ENCODE measurements at places on chromosomes 2 and 18.

- peak; percentile 31 for DNase-seq
Measured at GRCh38 chr2:1769703-1770422, 25.5 kb upstream of the PXDN start.

DNA sequence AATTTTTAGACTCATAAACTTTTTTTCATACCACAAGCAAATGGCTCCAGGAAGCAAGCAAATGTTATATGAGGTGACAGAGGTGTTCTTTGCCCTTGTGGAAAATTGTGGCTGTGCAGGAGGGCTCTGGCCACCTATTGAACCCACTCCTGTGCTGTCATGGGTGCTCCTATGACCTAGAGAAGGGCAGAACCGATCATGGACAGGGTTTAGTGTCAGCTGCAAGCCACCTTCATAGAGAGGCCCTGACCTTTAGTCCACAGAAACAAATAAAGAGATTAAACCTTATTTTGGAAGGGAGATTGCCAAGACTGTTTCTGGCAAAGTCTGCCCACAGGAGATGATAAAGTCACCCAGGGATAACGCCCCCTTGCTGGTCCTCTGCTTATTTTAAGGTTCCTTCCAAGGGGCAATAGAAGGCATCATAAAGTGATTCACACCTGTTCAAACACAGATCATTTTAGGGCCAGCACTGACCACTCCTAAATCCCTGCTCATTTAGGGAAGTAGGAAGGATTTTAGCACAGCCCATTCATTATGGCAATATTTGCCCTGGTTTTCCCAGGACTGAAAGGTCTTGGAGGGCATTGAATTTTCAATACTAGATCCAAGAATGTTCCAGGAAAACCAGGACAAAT lies 26.1 kb upstream of the STAT4 start:
- no peak for DNase-seq

DNA sequence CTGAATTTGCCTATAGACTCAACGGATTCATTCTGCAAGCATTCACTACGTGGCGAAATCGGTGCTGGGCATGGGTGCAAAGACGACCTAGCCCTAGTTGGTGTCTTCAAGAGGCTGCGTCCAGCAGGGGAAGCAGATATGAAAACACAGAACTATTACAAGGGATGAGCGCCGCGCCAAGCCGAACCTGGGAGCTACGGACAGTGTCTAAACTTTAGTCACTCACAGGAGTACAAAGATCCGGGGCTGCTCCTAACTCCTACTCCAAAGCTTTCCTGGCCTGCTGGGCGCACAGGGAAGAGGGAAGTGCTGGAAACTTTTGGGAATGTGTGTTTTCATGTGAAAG lies 732 bp upstream of the ANXA4 start:
- DNase-seq = peak; percentile 28

GRCh38 chr18:3878401-3878800 lies 428.4 kb downstream of the TGIF1 start:
- no peak for DNase-seq

GRCh38 chr2:523698-524270 lies 153.4 kb downstream of the TMEM18 start:
- DNase-seq = no peak

DNA sequence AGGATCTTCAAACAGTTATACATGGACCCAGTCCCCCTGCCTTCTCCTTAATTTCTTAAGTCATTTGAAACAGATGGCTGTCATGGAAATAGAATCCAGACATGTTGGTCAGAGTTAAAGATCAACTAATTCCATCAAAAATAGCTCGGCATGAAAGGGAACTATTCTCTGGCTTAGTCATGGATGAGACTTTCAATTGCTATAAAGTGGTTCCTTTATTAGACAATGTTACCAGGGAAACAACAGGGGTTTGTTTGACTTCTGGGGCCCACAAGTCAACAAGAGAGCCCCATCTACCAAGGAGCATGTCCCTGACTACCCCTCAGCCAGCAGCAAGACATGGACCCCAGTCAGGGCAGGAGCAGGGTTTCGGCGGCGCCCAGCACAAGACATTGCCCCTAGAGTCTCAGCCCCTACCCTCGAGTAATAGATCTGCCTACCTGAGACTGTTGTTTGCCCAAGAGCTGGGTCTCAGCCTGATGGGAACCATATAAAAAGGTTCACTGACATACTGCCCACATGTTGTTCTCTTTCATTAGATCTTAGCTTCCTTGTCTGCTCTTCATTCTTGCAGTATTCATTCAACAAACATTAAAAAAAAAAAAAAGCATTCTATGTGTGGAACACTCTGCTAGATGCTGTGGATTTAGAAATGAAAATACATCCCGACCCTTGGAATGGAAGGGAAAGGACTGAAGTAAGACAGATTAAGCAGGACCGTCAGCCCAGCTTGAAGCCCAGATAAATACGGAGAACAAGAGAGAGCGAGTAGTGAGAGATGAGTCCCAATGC lies 4.6 kb downstream of the TTR start:
- no peak for DNase-seq

- DNase-seq = no peak
Measured at GRCh38 chr2:104825124-104825865, 28.6 kb upstream of the POU3F3 start.

DNA sequence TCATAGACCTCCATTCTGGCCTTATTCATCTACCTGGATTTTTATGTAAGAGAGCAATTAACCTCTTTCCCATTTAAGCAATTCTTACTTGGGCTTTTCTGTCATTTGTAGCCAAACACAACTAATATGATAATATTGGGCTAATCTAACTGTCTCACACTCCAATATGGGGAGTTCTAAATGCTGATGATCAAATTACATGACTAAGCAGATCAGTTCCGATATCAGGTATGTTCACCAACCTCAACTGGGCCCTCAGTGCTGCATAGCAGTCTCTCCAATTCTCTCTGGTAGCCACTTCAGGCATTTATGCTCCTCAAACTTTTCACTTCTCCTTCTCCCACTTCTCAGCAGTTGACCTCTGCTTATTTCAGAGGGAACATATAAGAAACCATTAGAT lies 61.0 kb upstream of the VPS54 start:
- DNase-seq = no peak

GRCh38 chr18:78021196-78021595 lies 771.5 kb downstream of the GALR1 start:
- DNase-seq = no peak

DNA sequence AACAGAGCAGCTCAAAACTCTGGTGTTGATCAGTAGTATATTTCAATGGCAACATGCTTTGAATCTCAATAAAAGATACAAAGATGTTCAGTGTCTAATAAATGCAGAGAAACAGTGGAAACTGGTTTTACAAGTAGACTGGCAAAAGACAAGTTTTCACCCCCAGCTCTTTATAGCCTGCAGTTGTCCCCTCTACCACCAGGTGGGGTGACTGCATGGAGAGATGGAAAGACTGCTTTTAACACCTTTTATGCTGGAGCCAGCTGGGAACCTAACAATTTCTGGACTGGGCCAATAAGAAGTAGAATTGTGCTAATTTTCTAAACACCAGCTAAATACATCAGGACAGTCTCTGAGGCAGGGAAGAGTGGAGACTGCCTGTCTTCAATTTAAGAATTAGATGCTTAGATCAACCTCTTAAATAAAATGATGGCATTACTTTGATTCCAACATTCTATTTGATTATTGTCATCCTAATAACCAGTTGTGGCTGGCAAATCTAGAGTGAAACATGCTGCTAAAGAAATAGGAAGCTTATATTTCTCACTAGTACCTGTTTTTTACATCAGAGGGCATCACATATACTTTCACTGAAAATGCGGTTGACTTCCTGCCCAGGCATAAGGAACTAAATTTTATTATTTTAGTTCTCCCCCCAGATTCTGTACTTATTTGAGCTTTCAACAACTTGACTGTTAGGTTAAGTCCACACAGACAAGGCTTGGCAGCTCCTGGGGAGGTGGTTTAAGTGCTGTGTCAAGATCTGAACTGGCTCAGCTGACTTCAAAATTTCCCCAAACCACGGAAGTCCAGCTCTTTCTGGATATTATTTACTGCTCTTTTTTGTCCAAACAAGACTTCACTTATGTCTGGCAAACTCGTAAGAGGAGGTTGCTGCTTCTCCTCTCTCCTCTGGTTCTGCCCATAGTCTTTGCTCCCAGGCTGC lies 140.5 kb downstream of the TPGS2 start:
- no peak for DNase-seq

DNA sequence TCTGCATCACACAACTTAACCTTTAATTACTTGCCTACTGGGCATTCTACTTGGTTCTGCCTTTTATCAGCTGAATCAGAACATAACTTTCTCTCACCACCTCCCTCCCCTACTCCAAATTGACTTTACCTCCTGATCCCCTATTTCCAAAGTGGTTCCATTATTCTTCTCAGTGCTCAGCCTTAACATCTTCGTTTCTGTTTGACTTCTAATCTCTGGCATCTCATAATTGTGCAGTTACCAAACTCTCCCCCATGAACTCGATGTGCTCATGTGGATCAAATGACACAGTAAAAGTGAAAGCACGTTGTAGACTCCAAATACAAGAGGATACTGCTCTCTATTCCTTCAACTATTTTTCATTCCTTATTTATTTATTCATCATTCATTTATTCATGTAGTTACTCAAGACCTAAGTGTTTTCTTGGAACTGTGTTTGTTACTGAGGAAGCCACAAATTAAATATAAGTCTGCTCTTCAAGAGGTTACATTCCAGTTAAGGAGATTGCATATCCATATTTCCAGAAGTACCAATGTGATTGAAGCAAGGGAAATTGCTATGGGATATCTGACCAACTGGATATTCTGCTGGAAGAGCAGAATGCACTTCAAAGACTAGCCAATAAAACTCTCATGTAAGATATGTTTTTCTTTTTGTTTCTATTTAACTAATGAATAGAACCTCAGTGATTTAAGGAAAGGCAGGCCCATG lies 158.8 kb downstream of the TMEFF2 start:
- no peak for DNase-seq

GRCh38 chr2:63425606-63426005 lies 162.7 kb downstream of the WDPCP start:
- DNase-seq = no peak

DNA sequence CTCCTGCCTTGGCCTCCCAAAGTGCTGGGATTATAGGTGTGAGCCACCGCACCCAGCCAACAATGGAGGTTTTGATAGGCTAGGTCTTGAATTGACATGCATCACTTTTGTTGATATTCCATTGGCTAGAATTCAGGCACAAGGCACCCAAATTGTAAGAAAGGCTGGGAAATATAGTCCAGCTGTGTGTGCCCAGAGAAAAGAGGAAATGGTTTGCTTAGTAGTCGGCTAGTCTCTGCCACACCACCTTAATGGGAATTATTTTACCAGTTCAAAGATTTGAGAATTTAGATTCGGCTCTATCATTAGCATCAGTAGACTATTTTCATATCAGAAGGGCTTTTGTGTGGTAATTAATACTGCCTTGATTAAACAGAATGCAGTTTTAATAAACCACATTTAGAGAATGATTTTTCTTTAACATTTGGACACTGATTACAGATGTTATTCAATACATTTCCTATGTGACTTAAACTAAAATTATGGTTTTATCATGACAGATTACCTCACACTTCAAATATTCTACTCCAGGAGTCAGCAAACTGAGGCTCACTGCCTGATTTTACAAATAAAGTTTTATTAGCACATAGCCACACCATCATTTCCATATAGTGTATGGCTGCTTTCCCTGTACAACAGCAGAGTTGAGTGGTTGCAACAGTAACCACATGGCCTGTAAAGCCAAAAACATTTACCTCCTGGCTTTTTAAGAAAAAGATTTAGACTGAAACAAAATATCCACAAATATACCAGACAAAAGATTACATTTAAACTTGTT lies 27.4 kb downstream of the DBI start:
- no peak for DNase-seq

DNA sequence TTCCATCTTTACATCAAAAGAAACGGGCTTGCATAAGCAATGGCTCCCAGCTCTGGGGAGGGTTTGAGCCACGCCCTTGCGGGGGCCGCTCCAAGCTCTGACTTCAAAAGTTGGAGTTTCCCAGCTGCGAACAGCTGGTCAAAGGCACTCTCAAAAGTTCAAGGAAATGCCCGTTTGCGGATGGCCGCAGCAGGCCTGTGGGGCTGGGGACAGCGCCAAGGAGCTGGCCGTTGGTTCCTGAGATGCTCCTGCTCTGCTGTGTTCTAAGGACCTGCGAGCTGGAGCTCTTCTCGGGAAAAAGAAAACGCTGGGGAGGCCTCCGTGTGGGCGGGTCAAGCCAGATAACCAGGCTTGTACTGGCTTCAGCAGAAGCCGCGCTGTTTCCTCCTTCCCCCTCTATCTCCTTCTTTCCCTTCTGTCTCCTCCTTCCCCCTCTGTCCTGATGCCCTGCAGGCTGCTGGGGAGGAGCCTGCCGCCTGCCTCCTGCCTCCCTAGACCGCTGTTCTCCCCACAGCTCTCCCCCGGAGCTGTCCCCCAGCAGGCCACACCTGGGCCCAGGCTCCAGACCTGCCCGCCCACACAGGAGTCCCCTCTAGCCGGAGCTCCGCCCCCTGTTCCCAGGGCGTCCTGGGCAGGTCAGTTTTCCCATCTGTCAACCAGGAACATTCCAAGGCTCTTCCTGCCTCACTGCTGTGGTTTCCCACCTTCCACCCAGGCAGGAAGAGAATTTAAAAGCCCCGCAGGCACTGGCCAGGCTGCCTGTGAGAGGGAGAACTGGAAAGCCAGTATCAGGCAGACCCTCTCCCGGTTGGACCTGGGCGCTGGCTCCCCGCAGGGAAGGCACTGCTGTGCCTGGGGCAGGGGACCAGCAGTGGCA lies 14.1 kb downstream of the KLF11 start:
- DNase-seq = no peak

- DNase-seq = no peak
Measured at GRCh38 chr18:36724591-36725001, 104.2 kb downstream of the TPGS2 start.

DNA sequence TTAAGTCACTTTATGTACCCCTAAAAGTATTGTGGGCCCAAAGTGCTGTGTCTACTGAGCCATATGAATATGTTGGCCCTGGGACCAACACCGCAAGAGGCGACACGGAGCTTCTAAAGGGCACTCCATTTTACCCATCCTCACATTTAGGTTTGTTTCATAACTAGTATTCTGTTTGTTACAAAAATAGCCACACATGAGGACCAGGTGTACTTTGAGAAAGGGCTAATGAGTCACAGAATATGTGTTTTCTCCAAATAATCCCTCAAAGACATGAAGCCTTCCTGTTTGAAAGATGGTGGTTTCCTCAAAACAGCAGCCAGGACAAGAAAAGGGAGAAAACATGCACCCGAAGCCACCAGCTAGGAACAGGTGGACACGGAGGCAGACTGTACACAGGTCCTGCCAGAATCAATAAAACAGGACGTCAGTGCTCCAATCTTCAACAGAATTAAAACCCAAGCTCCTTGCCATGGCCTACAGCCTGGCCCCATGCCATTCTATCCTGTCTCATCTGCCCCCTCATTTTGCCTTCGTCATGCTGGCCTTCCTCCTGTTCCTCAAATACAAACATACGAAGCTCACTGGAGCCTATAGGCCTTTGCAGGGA lies 21.8 kb upstream of the GRB14 start:
- no peak for DNase-seq

- no peak for DNase-seq
Measured at GRCh38 chr2:242069018-242069417, 199.5 kb downstream of the RTP5 start.

GRCh38 chr2:102489646-102490045 lies 16.6 kb downstream of the SLC9A4 start:
- DNase-seq = no peak

- no peak for DNase-seq
Measured at GRCh38 chr2:207240649-207241048, 74.9 kb upstream of the KLF7 start.

- DNase-seq = no peak
Measured at GRCh38 chr2:234146087-234146826, 95.8 kb downstream of the SPP2 start.

- no peak for DNase-seq
Measured at GRCh38 chr2:119438128-119438656, 6.5 kb downstream of the TMEM37 start.

GRCh38 chr18:2964361-2965010 lies 48.5 kb downstream of the LPIN2 start:
- peak; percentile 59 for DNase-seq

Data from CD4-positive, alpha-beta T cell treated with Interferon alpha-2 for 1 hour (primary cell).